ENCODE measurements at places on chromosomes 7 and 10.

DNA sequence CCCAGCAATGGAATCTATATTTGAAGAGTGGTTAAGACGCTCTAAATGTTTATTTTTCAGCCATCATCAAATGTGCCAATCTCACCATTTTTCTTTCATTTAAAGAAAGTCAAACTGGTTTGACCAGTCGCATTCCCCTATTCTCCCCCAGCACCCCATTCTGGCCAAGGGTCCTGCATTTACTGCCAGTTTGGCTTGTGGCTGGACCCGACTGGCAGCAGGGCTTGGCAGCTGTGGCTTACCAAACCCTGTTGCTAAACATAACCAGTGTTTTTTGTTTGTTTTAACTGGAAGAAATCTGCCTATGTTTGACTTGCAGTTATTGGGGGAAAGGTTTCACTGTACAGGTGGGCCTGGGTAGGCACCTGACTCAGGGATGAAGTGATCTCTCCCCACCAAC is 116.3 kb downstream of the CYP26A1 start:
- no peak overlapping the region for H3K4me3 ChIP-seq
- no peak for DNase-seq
- H3K36me3 ChIP-seq = no peaks in the 10 kb centered on the region
- H3K27me3 ChIP-seq = peaks cover 16% of the 10 kb centered on the region

DNA sequence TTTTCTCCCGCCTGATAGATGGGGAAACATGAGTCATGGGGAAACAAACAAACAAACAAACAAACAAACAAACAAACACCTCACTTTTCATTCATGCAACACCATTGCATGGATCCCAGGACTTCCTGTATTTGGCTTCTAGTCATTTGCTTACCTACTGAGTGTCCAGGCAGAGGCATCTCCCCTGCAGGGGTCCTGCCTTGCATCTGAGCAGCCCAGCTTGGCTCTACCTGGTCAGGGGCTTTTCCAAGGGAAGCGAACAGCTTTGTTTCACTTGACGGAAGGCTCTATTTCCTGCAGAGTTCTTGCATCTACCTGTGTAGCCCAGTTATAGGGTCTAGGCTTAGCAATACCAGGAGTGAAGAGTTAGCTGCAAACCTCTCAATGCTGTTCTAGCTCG is 374.2 kb downstream of the GATA3 start:
- peak; percentile 13 for DNase-seq
- no peaks in the 10 kb centered on the region for H3K4me1 ChIP-seq
- H3K27me3 ChIP-seq = no peaks in the 10 kb centered on the region
- H3K27ac ChIP-seq = no peak overlapping the region
- H3K36me3 ChIP-seq = no peaks in the 10 kb centered on the region
- H3K4me3 ChIP-seq = no peak overlapping the region

DNA sequence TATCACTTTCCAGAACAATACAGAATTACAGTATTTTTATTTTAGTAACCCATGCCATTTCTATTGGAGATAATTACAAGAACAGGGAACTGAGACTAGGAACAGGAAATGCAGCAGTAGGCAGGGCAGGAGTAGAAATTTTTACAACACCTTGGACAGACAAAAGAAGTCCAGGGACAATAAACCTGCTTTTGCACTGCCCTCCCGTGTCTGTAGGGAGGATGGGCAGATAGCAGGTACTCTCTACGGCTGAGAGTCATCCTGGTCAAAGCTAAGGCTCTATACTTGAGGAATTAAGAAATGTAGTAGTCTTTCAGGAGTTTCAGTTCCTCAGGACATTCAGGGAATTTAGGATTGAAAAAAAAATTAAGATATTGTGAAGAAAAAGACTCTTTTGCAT is 63.4 kb downstream of the VAX1 start:
- H3K36me3 ChIP-seq = no peaks in the 10 kb centered on the region
- DNase-seq = no peak
- H3K27ac ChIP-seq = no peak overlapping the region
- H3K27me3 ChIP-seq = no peaks in the 10 kb centered on the region
- H3K4me3 ChIP-seq = no peak overlapping the region

DNA sequence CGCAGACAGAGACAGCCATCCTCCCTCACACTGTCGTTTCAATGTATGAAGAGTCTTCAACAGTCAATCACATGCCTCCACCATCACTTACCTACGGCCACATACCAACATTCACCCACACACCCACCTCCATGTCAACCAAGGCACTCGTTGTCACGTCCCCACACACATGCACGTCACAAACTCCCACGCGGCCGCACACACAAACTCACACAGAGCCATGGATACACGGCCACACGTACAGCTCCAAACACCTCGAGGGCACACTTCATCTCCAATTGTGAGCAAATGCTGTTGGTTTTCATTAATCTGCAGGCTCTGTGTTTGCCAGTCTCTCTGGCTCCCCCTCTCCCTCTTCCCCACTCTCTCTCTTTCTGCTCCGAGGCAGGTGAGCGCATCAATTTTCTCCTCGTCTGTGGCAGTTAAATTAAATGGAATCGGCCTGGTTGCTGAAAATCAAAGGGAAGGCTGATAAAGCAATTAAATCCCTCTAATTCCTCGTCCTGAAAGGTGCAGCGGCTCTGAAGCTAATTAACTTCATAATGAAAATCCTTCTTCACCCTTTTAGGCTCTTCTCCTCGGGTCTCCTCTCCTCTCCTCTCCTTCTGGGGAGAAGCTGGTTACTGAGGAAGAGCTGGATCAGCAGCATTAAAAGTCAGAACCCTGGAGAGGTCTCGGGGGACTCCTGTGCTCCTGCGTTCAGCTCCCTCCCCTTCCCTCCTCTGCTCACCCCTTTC is 53.8 kb upstream of the SLF2 start:
- H3K36me3 ChIP-seq = no peaks in the 10 kb centered on the region
- no peak overlapping the region for H3K4me3 ChIP-seq
- H3K4me1 ChIP-seq = no peaks in the 10 kb centered on the region
- H3K27me3 ChIP-seq = peaks cover 19% of the 10 kb centered on the region

DNA sequence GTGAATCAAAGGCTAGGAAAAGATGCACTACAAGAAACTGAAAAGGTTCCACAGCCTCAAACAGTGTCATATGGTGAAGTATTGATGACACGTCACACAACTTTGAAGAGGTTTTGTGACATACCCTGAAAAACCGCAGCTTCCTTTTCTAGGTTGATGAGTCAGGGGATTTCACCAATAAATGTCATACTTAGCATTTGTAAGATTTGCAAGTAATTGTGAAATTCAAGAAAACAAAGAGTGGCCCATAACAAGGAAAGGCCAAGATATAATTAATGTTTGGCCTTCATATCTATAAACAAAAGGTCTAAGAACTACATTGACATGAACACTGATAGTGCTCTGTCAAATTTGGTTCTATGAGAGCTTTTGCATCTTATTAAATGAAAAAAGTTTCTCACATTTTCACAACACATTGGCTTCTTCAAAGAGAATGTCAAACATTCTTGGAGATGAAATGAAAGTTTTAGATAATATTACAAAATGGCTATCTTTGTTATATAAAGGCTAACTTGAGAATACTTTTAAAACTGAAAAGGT is 62.0 kb upstream of the NAMPT start:
- no peaks in the 10 kb centered on the region for H3K36me3 ChIP-seq
- H3K4me3 ChIP-seq = no peak overlapping the region

GRCh38 chr10:128879441-128880140 is 587.5 kb upstream of the MGMT start:
- no peak overlapping the region for H3K27ac ChIP-seq
- DNase-seq = no peak
- H3K4me3 ChIP-seq = no peak overlapping the region
- H3K36me3 ChIP-seq = no peaks in the 10 kb centered on the region
- no peaks in the 10 kb centered on the region for H3K27me3 ChIP-seq

GRCh38 chr7:70008466-70008865 is 410.2 kb downstream of the AUTS2 start:
- no peak overlapping the region for H3K4me3 ChIP-seq
- no peaks in the 10 kb centered on the region for H3K27me3 ChIP-seq
- no peaks in the 10 kb centered on the region for H3K4me1 ChIP-seq
- no peak for DNase-seq
- H3K36me3 ChIP-seq = no peaks in the 10 kb centered on the region

DNA sequence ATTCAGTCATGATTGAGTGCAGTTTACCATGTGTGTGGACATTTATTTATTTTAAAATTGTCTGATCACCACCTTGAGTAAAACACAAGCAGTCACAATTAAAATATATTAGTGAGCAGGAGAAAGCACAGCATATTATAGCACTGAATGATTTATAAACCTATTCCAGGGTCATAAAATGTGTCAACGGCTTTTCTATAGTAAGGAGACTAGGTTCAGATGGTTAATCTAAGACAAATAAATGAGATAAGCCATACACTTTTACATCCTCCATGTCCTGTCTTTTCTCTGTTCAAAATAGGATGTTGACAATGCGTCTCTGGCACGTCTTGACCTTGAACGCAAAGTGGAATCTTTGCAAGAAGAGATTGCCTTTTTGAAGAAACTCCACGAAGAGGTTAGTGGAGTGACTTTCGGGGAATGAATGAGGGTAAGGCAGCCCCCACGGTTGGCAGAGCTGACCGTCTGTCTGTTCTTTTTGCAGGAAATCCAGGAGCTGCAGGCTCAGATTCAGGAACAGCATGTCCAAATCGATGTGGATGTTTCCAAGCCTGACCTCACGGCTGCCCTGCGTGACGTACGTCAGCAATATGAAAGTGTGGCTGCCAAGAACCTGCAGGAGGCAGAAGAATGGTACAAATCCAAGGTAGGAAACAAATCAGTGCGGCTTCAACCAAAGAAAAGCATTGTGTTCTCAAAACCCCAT is 5.4 kb downstream of the VIM start:
- H3K27me3 ChIP-seq = no peaks in the 10 kb centered on the region
- peaks cover 58% of the 10 kb centered on the region for H3K4me1 ChIP-seq
- peak overlapping the region; percentile 59 for H3K4me3 ChIP-seq
- H3K36me3 ChIP-seq = peaks cover 76% of the 10 kb centered on the region

DNA sequence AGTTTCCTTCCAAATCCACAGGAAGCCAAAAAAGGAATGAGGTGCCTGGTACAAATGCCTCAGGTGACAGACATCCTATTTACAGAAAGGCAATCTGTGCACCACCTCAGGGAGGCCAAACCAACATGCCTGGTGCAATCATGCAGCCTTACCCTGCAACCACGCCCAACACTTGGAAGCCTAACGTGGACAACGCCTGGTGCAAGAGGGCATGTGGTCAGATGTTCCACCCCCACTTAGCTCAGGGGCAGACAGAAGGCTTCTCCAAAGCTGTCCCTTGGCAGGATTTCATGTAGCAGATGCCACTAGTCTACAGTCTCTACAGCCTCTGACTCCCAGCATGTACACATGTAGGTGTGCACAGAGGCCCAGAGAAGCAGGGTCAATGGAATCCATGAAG is 89.5 kb downstream of the KCNMA1 start:
- DNase-seq = no peak
- H3K27me3 ChIP-seq = no peaks in the 10 kb centered on the region
- peaks cover 8% of the 10 kb centered on the region for H3K4me1 ChIP-seq
- no peak overlapping the region for H3K4me3 ChIP-seq

- H3K4me3 ChIP-seq = no peak overlapping the region
- H3K27ac ChIP-seq = peak overlapping the region; percentile 52
- H3K27me3 ChIP-seq = no peaks in the 10 kb centered on the region
- H3K4me1 ChIP-seq = peaks cover 9% of the 10 kb centered on the region
- peak; percentile 98 for DNase-seq
Measured at GRCh38 chr10:119441151-119441821, 101.2 kb downstream of the RGS10 start.

DNA sequence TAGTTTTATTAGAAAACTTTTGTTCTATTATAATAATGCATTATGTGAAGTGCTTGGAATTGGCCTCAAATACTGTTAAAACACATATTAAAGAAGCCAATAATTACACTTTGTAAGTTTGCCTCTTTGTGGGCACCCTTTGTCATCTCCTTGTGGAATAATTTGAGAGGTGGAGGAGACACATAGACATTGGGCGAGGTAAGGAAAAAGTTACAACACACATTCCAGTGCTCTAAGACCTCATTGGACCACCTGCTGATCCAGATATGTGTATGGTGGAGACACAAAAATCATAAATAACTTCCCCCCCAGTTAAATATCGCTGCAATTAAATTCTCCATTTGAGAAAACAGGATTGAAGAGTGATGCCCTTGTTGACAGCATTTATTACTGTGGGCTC is 511.8 kb downstream of the GFRA1 start:
- no peaks in the 10 kb centered on the region for H3K27me3 ChIP-seq
- peak; percentile 18 for DNase-seq
- H3K27ac ChIP-seq = no peak overlapping the region

GRCh38 chr10:44258460-44259089 is 126.3 kb downstream of the CXCL12 start:
- no peak for DNase-seq
- peaks cover 35% of the 10 kb centered on the region for H3K4me1 ChIP-seq
- no peaks in the 10 kb centered on the region for H3K36me3 ChIP-seq
- H3K27ac ChIP-seq = no peak overlapping the region
- H3K27me3 ChIP-seq = no peaks in the 10 kb centered on the region
- H3K4me3 ChIP-seq = no peak overlapping the region

DNA sequence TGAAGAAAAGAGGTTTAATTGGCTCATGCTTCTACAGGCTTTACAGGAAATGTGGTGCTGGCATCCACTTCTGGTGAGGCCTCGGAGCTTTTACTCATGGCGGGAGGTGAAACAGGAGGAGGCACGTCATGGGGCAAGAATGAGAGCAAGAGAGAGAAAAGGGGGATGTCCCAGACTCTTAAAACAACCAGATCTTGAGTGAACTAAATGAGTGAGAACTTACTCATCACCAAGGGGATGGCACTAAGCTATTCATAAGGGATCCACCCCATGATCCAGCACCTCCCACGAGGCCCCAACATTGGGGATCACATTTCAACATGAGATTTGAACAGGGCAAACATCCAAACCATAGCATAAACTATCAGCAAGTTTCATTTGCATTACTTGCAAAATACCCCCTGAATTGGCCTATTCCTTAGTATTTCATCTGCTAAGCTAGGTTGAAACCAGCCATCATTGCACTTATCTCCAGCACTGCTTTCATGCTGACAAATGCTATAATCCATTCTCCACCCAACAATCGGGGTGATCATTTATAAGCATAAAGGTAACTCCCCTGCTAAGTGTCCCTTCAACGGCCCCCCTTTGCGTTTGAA is 179.0 kb downstream of the NOC3L start:
- H3K27me3 ChIP-seq = no peaks in the 10 kb centered on the region
- DNase-seq = peak; percentile 52
- no peaks in the 10 kb centered on the region for H3K36me3 ChIP-seq
- H3K4me3 ChIP-seq = peak overlapping the region; percentile 7

DNA sequence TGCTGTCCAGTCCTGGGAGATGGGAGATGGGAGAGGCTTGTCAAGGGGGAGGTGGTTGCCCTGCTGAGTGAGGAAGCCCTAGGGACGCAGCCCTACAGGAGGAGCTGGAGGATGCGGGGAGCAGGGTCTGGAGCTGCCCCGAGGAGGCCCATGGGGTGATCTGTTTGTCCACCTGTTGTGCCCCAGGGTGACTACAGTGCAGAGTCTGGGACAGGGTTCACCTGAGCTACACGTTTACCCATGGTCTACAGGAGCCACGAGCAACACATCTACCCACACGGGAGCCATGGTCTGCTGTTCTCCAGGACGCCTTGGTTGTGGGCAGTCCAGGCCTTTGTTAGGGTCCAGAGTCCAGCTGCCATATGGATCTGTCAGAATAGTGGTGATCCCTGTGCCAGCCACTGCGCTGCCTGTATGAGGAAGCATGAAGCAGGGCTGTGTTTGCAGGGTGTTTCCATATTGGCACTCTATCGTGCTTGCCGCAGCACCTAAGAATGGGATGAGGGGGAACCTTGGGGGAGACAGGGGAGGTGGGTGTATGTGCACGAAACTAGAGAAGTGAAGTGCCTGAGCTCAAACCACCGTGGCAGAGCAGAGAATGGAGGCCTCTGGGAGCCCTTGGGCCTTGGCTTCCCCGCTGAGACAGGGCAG is 23.7 kb downstream of the ZNF775 start:
- no peak overlapping the region for H3K27ac ChIP-seq
- H3K36me3 ChIP-seq = no peaks in the 10 kb centered on the region
- no peak overlapping the region for H3K4me3 ChIP-seq
- DNase-seq = peak; percentile 39
- no peaks in the 10 kb centered on the region for H3K27me3 ChIP-seq

GRCh38 chr10:96636551-96636950 is 49.7 kb upstream of the TM9SF3 start:
- no peak overlapping the region for H3K27ac ChIP-seq
- H3K27me3 ChIP-seq = peaks cover 3% of the 10 kb centered on the region
